Skin of body (tissue), 3 donors: ENCODE measurements at places on chromosomes 11 and 22. TPM values are rescaled to one million over a fixed set of nuclear protein-coding genes. Genes with fewer than 3 reads are reported as not detected.
A peak's percentile ranks its signal among the peaks of the same experiment; 100 is the strongest.

GRCh38 chr11:133107136-133107535 lies 425.2 kb downstream of the OPCML start:
- no peak for DNase-seq

Gene SYNGR1
- 14.6 TPM for total RNA-seq

Gene UBQLNL
- 0.49 TPM for total RNA-seq

DNA sequence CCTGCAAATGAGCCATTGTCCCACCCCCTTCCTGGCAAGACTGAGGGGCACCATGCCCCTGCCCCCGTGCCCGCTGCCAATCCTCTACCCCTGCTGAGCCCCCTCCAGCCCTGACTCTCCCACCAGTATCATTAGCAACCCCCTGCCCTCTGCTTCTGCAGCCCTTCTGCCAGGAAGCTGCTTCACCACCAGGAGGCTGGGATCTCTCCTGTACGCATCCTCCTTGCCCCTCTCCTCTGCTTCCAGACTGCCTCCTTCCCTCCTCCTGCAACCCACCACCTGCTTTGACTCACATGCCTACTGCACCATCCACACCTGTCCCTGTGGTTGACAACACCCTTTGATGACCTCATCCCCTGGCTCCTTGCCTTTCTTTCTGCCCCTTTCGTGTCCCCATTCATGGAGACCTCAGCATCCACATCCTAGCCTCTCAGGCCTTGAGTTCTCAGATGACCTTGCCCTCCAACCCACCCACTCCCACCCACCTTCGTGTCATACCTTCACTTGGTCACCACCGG lies 13.4 kb upstream of the PNPLA3 start:
- DNase-seq, result no peak

- no peak for DNase-seq
Observed at GRCh38 chr11:112037527-112037926, 12.3 kb downstream of the DLAT start.

DNA sequence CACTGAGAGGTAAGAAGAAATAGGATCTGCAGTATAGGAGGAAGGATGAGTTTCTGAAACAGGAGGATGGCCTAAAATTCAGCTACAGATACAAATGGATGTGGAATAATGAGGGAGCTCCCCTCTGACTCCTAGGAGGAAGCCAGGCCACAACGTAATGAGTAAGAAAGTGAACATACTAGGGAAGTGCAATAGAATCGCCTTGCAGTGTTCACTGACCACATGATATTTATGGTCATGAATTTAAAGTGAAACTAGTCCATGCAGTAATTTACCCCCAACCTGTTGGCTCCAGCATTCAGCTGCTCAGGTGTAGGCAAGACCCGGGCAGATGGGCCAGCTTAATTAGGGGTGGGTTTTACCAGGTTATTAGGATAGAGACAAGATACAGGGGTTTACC lies 101.7 kb downstream of the DEUP1 start:
- no peak for DNase-seq

DNA sequence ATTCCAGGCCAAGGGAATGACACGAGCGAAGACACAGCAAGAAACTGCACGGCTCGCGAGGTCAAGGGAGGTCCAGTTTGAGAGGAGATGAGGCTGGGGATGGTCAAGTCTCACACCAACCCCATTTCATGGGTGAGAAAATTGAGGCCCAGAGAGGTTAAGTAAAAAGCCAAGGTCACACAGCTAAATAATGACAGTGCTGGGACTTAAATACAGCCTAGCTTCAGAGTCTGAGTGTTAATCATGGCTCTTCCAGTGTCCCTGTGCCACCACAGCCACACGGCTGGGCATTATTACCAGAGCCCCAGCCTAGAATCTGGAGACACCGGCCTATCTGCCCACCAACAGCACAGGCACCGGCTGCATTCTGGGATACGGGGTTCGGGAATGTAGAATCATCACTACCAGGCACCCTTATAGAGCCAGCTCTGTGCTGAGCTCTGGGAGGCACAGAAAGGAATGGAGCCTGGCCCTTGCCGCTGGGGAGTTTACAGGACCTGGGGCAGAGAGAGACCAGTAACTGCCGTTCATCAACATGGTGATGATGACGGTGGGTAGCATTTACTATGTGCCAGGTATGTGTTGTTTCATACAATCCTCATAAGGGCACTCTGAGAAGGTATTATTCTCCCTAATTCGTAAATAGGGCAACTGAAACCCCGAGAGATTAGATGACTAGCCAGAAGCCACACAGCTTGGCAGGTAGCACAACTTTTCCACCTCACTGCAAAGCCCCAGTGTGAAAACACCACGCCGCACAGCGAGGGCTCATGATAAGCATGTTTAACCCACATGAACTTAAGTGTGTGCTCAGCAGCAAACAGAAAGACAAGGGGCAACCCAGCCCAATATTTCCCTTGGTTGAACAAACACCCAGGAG lies 51.8 kb downstream of the CD6 start:
- DNase-seq, result no peak

GRCh38 chr11:118406599-118407166 lies 5.3 kb downstream of the ATP5MG start:
- DNase-seq, result no peak

Gene OR2AG1
- not detected for total RNA-seq

DNA sequence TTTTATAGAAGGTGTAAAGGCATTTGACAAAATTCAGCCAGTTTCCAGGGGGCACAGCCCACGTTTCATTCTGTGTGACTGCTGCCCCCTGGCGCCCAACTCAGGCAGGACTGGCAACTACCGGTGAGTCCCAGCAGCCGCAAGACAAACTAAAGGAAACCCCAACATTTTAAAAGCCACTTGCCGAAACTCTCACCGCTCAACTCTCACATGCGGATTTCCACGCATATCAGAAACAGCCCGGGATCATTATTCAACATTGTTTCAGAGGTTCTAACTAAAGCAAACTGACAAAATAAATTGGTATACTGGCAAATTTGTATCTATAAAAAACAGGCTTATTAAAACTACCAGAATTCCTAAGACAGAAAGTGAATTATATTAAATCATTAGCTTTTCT lies 48.2 kb downstream of the MORC2 start:
- peak; percentile 9 for DNase-seq

- DNase-seq, result no peak
Observed at GRCh38 chr11:8263109-8263768, 439 bp downstream of the LMO1 start.

DNA sequence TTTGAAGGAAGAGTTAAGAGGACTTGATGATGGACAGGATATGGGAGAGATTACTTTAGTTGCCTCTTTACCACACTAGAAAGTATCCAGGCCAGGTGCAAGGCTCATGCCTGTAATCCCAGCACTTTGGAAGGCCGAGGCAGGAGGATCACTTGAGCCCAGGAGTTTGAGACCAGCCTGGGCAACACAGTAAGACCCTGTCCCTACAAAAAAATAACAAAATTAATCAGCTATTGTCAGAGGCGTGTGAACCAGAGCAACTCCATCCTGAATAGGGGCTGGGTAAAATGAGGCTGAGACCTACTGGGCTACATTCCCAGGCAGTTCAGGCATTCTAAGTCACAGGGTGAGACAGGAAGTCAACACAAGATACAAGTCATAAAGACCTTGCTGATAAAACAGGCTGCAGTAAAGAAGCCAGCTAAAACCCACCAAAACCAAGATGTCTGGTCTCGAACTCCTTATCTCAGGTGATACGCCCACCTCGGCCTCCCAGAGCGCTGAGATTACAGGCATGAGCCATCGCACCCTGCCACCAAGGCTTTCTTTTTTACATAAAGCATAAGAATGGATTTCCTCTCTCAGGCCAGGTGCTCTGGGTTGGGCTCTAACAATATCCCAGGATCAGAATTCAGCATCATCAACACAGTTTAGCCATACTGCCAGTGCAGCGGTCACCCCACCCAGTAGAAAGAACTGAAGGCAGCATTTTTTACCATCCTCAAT lies 17.8 kb downstream of the PI4KA start:
- no peak for DNase-seq

- DNase-seq, result no peak
Observed at GRCh38 chr11:11519184-11519583, 102.6 kb downstream of the GALNT18 start.

GRCh38 chr11:20873054-20873453 lies 203.7 kb downstream of the NELL1 start:
- DNase-seq, result no peak

DNA sequence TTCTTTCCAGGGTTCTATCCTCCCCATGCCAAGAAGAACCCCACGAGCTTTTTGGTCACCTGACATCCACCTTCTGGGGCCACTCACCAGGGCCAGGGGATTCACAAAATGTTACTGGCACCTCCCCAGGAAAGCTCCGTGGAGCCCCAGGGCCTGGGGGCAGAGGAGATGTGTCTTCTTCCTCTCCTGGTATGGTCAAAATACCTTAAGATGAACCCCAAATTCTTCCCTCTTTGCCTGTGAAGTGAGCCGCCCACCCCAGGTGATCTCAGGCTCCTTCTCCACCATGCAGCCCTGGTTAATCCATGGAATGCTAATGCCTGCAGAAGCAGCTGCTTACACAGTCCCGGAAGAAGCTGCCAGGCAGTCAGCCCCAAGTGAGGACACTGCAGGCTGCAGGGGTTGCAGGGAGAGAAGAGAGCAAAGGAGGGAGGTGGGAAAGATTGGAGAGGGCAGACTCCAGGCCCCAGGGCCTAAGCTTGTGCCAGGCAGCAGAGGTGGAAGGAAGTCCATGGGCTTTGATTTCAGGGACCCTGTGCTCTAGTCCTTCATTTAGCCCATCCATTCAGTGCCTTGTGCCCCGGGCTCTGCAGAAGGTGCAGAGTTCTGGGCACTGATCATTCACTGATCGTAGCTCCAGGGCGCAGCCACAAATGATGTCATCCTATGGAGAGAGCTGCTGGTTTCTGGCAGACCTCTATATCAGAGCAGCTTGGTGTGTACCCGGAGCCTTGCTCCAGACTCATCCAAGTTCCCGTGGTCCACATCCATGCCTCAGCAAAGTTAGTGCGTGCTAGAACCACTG lies 127.9 kb upstream of the NECTIN1 start:
- no peak for DNase-seq

Gene MMP20
- not detected for total RNA-seq

DNA sequence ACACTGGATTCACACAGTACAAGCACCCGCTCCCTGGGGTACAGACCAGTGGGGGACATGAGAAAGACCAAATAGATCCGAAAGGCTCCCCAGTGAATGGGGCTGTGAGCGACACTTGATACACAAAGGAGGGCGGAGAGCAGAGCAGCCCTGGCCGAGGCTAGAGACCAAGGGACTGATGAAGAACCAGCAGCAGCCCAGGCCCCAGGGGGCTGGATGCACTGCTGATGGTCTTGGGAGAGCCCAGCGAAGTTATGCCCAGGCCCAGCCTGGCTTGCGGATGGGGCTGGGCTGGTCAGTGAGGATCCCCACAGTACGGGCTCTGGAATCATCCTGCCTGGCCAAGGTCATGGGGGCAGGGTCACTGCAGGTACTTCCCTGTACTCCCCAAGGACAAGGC lies 23.2 kb downstream of the ARHGAP1 start:
- no peak for DNase-seq
